ENCODE measurements at places on chromosomes 7 and 10.
A peak's percentile ranks its signal among the peaks of the same experiment; 100 is the strongest.

GRCh38 chr7:73969991-73970390, 58.0 kb upstream of the ELN start:
- DNase-seq: no peak

DNA sequence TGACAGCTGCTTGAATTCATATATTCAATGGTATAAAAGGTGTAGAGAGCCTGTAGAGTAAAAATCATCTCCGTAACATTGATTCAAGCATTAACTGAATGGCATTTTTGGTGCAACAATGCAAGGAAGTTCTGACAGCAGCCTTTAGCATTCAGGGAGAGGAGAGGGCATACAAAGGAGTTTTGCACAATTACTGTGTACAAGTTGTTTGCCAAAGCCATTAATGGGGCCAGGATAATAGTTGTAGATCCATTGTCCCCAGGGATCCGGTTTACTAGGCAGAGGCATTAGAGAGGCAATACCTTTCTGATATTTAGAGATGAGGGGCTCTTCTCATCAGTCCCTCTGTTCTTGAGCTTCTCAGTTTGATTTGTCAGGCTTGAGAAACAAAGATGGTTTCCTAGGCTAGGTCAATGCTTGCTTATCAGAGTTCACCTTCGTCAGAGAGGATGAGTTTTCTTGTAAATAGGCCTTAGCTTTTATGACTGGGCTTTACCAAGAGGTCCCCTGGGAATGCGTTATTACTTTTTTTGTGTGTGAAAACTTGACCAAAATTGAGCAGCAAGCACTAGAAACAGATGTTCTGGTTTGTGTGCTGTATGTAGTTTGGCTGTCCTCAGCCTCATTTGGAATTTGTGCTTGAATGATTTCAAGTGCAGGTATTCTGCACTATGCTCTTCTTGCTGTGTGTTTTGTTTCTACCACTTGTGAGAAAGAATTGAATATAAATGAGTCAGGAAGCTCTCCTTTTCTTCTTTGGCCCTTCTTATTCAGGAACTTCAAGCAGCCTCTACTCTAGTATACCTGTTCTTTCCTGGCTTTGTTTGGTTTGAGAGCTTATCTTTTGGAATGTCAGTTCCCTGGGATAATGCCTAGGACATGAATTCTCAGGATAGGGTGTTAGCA, 32.0 kb downstream of the SND1 start:
- DNase-seq: no peak

GRCh38 chr10:61992671-61993668, 91.5 kb downstream of the ARID5B start:
- DNase-seq: peak; percentile 35

GRCh38 chr10:103678178-103678526, 177.2 kb downstream of the SH3PXD2A start:
- DNase-seq: peak; percentile 73

- DNase-seq: no peak
These were observed 38.4 kb downstream of the VSTM4 start for GRCh38 chr10:49076741-49077521.

- DNase-seq: peak; percentile 53
These were observed 25.1 kb upstream of the GHRHR start for GRCh38 chr7:30938435-30939316.

GRCh38 chr7:96426685-96427084, 104.8 kb upstream of the SLC25A13 start:
- no peak for DNase-seq

DNA sequence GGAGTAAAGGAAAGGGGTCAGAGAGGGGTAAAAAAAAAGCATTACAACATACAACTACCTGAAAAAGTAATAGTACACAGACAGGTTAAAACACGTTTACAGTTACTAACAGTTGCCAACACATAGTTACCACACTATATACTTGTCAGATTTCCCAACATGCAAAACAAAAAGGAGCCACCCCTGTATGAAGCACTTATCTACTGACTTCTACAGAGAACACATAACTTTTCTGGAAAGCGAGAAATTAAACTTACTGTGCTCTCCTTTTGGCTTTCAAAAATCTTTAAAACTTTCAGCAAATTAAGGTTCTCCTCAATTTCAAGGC, 2.1 kb downstream of the ABI1 start:
- no peak for DNase-seq

DNA sequence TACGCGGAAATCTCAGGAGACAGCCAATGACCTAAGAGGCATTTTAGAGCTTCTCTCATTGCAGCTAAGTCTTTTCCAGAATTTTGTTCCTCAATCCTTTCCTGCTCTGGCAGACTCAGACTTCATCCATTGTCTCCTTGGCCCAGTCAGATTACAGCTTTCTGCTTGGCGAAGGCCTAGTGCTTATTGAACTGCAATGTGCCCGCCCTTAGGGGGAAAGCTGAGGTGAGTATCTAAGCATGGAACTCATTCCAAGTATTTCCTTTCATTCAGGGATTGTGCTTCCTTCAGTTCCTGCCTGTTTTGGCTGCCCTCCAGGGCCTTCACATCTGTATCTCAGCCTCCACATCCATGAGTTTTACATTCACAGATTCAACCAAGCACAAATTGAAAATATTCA, 37.5 kb downstream of the PRLHR start:
- DNase-seq: no peak

- DNase-seq: no peak
These were observed 63.6 kb downstream of the MARCHF5 start for GRCh38 chr10:92354587-92354986.

DNA sequence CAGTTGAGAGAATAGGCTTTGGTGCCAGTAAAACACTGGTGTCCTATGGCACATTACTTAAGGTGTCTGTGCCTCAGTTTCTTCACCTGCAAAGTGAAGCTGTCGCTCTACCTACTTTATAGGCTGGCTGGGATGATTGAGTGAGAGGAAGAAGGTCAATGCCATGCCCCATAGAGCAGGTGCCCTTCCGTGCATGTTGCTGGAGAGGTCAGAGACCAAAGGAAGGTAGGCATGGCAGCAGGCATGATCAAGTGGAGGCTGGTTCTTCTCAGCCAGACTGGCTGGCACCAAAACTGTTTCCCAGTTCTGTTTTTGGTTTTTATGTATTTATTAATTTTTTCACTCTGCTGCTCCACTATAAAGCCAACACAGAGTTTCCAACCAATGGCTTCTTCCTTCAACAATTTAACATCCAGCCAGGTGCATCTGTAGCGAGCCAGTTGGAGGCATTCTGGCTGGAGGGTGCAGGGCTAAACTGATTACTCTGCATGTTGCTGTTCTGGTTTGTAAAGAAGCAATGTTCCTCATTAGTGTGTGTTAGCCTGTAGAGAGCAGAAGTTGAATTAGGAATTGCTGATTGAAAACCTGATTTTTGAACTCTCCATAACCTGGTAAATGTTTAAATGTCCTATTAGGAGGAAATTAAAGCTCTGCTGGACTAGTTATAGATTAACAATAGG, 144.3 kb upstream of the TNS3 start:
- no peak for DNase-seq

- no peak for DNase-seq
These were observed 82.9 kb downstream of the DNAJC1 start for GRCh38 chr10:21920633-21921032.

- no peak for DNase-seq
These were observed 151.5 kb downstream of the ANK3 start for GRCh38 chr10:60237977-60238758.

- no peak for DNase-seq
These were observed 76.1 kb downstream of the PDSS1 start for GRCh38 chr10:26773633-26774032.

DNA sequence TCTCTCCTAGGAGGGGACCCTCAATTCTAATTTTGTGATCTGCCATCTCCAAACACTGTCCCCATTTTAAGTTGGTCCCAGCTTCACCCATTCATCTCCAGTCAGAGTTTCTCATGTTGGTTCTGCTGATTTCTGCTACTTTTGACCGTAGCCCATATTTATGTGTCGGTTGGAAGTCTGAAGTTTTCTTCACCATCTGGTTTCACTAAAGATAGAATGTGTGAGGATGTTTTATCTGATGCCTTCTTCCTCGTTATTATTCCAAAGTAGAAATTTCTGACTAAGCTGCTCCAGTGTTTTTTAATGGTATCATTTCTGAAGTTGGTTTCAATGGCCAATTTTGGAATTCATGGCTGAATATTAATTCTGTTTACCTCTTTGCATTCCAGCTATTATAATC, 21.3 kb upstream of the IFIT2 start:
- DNase-seq: no peak

GRCh38 chr7:137120690-137121089, 222.8 kb downstream of the PTN start:
- DNase-seq: no peak

DNA sequence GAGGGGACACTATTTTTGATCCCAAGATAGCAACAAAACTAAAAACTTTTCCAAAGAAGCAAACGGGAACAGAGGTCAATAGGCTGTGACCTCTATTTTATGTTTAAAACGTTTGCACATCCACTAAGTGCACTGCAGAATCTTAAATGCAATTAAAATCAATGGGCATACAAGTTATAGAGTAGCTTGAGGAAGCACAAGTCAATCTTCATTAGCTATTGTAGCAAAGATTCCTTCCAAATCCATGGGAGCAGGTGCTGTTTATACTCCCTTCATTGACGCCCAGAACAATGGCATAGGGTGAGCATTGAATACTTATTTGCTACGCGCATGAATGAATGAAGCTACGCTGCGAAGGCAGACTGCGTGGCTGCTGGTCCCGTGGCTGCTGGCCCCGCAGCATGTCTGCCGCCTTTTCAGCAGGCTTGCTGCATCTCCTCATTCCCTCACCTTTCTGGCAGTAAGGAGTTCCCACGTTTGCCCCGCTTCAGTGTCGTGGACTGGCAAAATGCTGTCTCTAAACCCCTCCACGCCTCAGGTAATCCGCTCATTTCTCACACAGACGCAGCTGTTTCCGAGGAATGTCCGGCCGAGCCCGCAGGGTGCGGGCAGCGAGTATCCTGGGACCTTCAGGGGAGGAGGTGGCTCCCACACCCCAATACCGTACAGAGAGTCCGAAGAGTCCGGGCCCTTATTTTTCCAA, 754 bp upstream of the PHYHIPL start:
- DNase-seq: no peak

DNA sequence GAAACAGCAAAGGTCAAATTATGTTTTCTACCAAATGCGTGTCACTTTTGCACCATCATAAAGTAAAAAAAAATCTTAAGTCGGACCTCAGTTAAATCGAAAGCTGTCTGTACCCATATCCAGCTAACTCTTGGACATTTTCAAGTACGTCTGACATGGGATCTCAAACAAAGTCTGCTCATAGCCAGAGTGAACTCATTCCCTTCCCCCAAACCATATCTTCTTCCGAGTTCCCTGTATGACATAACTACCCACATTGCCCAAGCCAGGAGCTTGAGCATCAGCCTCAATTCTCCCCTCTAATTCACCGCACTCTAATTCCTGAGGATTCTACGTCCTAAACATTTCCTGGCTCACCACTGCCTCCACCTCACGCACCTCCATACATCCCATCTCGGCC, 44.8 kb upstream of the TARP start:
- DNase-seq: no peak

- DNase-seq: no peak
These were observed 108.1 kb downstream of the ITGB8 start for GRCh38 chr7:20438694-20439376.

DNA sequence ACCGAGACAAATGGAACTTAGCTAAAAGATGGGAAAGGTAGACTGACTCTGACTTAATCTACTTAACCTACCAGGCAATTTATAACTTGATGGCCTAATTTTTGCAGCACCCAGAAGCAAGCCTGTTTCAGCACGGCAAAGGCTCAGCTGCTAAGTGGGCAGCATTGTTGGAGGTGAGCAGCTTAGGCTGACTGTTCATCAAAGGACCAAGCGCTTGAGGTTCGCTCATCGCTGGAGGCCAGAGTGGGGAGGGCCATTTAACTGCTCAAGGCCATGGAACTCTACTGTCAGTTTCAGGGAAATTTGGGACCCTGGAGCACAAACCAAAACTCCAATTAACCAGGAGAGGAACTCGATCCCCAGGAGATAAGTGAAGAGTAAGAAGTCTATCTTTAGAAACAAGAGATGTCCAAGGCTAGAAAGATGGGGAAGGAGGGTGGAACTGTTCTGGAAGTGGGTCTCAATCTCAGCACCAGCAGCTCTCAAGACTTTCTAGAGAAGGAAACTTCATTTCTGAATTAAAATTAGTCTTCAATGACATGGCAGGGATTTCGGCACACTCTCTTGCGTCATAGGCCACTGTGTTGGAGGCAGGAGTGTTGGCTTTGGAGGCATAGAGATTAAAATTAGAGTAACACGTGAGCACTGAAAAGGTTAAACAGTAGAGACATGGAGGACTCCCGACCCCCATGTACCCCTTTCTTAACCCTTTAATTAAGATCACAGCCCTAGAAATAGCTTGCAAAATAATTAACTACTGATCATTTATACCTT, 43.1 kb downstream of the EGFR start:
- no peak for DNase-seq

GRCh38 chr7:144519925-144520324, 116.4 kb upstream of the NOBOX start:
- no peak for DNase-seq

- no peak for DNase-seq
These were observed 27.5 kb upstream of the WAC start for GRCh38 chr10:28505359-28505959.

- no peak for DNase-seq
These were observed 173.6 kb downstream of the ARHGAP12 start for GRCh38 chr10:31754803-31755624.

DNA sequence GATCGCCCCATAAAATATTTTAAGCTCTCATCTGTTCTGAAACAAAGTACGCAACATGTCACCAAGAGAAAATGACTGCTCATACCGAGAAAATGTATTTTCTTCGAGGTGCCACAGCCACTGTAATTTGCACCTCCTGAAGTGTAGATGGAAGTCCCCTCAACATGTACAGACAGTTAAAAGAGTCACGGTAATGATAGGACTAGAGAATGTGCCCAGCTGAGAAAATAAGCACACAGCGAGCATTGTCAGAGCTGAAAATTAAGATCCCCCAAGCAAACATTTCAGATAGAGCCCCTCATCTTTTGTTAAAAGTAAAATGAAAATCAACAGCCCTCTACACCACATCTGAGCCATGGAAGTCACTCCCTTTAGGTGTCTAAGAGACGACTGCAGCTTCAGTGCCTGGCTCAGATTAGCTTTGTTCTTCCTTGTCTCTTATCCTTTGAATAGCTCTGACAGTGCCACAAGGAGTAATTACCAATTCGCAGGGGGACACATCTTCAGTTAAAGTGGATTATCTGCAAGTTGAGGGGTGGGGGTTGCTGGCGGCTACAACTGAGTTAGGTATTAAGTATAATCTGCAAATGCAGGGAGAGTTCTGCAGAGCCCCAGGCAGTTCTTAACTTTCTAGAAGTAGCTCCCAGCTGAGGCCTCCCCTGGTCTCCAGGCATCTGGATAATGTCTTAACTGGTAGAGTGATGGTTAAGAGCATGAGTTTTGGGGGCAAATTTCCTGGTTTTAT, 222.7 kb upstream of the C7orf33 start:
- no peak for DNase-seq

- no peak for DNase-seq
These were observed 5.3 kb downstream of the CFTR start for GRCh38 chr7:117485118-117485620.

- DNase-seq: no peak
These were observed 215.6 kb upstream of the CHRM2 start for GRCh38 chr7:136652635-136653370.

GRCh38 chr7:29249860-29250259, 55.3 kb downstream of the CHN2 start:
- no peak for DNase-seq
